ENCODE measurements at places on chromosomes 7 and 10. TPM values are rescaled to one million over a fixed set of nuclear protein-coding genes. Genes with fewer than 3 reads are reported as not detected.

Gene NODAL
- total RNA-seq: not detected

DNA sequence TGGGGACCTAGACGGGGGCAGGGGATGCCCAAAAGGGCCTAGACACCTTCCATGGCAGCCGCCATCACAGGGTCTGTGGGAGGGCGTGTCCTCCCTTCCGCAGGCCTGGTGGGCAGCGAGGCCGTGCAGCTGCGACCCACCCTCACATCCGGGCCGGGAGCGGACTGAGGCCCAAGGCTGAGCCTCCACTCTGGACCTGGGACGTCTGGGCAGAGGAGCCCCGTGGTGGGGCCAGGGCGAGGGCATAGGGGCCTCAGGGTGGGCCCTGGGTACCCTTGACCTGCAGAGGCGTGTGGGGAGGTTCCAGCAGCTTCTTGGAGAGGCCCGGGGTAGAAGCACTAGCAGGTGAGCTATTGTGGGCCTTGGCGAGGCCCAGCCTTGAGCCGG lies 49.2 kb downstream of the PWWP2B start:
- H3K27me3 ChIP-seq: no peaks in the 10 kb centered on the region
- no peak for DNase-seq
- no peaks in the 10 kb centered on the region for H3K36me3 ChIP-seq
- peak overlapping the region; percentile 99 for H3K27ac ChIP-seq

DNA sequence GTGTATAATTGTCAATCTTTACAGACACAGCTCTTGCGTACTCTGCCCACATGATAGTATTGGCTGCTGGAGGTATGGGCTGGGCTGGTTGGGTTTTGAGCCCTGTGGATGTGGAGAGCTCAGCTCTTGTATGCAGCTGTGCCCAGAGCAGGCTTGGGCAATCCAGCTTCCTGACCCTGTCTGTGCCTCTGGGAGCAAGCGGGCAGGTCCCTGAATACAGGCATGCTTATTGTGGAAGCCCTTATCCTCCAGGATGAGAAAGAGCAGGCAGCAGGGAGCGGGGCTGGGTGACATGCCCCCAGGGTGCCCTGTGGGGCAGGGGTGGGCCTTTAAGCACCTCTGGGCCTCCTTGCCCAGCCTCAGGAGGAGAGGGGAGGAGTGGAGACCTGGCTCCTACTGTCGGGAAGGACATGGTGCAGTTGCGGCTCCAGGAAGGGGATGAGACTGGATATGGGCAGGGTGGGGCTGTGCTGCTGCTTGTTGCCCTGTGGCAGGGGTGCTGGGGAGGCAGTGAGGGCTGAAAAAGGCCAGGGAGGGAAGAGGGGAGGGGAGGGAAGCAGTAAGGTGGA lies 32.7 kb upstream of the SH2D4B start:
- H3K27ac ChIP-seq: peak overlapping the region; percentile 87
- H3K4me1 ChIP-seq: peaks cover 71% of the 10 kb centered on the region
- no peak overlapping the region for H3K4me3 ChIP-seq

Gene MYOZ1
- not detected for total RNA-seq

Gene PAPOLB
- total RNA-seq: not detected

- H3K4me3 ChIP-seq: no peak overlapping the region
- H3K4me1 ChIP-seq: peaks cover 44% of the 10 kb centered on the region
- no peak overlapping the region for H3K27ac ChIP-seq
- no peaks in the 10 kb centered on the region for H3K36me3 ChIP-seq
- DNase-seq: no peak
These were observed 138.6 kb downstream of the CHN2 start for GRCh38 chr7:29332875-29333855.

- H3K4me1 ChIP-seq: no peaks in the 10 kb centered on the region
- H3K27me3 ChIP-seq: peaks cover 5% of the 10 kb centered on the region
- H3K27ac ChIP-seq: no peak overlapping the region
- no peak for DNase-seq
These were observed 33.6 kb upstream of the A1CF start for GRCh38 chr10:50919010-50919409.

DNA sequence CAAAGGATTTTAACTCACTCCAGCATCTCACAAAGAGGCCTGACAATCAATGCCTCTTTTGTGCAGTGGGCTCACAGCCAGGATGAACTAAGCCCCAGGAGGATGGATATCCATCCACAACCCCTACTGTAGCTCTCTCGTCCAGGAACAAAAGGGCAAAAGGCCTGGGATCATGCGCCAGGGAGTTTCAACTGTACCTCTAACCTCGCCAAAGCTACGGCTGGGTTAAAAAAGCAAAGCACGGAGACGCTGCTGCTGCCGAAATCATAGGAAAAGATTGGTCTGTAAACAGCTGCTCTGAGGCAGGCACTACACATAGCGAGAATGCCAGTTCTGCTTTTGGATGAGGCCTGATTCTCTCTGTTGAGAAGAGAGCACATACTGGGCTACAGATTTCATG lies 32.1 kb downstream of the VSTM4 start:
- H3K27me3 ChIP-seq: peaks cover 5% of the 10 kb centered on the region
- H3K27ac ChIP-seq: no peak overlapping the region
- peaks cover 9% of the 10 kb centered on the region for H3K4me1 ChIP-seq
- DNase-seq: no peak
- peaks cover 1% of the 10 kb centered on the region for H3K36me3 ChIP-seq
- H3K4me3 ChIP-seq: no peak overlapping the region

- no peak overlapping the region for H3K4me3 ChIP-seq
- H3K36me3 ChIP-seq: no peaks in the 10 kb centered on the region
These were observed 157.4 kb upstream of the TMEM196 start for GRCh38 chr7:19930851-19931250.

GRCh38 chr10:112945811-112946210 lies 4.2 kb upstream of the TCF7L2 start:
- peaks cover 10% of the 10 kb centered on the region for H3K4me1 ChIP-seq
- peaks cover 61% of the 10 kb centered on the region for H3K27me3 ChIP-seq
- no peak overlapping the region for H3K27ac ChIP-seq

GRCh38 chr7:70383066-70383782 lies 748.7 kb upstream of the GALNT17 start:
- H3K27ac ChIP-seq: no peak overlapping the region
- no peak for DNase-seq
- H3K4me3 ChIP-seq: no peak overlapping the region
- no peaks in the 10 kb centered on the region for H3K36me3 ChIP-seq
- no peaks in the 10 kb centered on the region for H3K4me1 ChIP-seq

DNA sequence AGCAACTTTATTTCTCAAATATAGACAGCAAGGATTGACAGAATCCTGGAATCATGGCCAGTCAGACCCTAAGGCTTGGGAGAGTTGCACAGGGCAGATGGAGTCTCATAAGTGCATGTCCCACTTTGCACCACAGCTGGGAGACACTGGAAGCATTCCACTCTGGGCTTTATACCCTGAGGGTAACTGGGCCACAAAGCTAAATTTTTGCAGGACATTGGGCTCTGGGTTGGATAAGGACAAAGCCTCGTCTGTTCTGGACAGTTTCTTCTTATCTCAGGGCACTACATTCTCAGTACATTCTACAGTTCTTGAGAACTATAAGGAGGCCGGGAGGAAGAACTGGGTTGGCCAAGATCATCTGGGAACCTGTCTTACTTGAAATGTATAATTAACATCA lies 158.3 kb upstream of the IGFBP3 start:
- H3K27me3 ChIP-seq: peaks cover 2% of the 10 kb centered on the region
- no peaks in the 10 kb centered on the region for H3K36me3 ChIP-seq
- DNase-seq: no peak
- H3K4me1 ChIP-seq: no peaks in the 10 kb centered on the region

Gene IFIT1B
- not detected for total RNA-seq

GRCh38 chr7:151570366-151570915 lies 50.7 kb upstream of the RHEB start:
- no peaks in the 10 kb centered on the region for H3K4me1 ChIP-seq
- no peak overlapping the region for H3K27ac ChIP-seq
- DNase-seq: no peak
- H3K4me3 ChIP-seq: no peak overlapping the region
- H3K27me3 ChIP-seq: no peaks in the 10 kb centered on the region
